ENCODE measurements at places on chromosomes 12 and 14.

DNA sequence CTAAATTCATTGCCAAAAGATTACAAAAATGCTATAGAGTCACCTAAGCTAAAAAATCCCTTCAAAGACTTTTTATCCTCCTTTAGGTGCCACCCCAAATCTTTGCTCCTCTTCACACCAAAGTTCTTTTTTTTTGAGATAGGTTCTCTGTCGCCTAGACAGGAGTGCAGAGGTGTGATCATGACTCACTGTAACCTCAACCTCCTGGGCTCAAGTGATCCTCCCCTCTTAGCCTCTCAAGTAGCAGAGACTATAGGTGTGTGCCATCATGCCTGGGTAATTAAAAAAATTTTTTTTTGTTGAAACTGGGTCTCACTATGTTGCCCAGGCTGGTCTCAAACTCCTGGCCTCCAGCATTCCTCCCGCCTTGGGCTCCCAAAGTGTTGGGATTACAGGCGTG, 47.9 kb downstream of the WDHD1 start:
- no peak for DNase-seq

- no peak for DNase-seq
These were observed 439.9 kb upstream of the RGS6 start for GRCh38 chr14:71492346-71492745.

GRCh38 chr12:68793975-68794652, 13.9 kb upstream of the MDM2 start:
- no peak for DNase-seq

DNA sequence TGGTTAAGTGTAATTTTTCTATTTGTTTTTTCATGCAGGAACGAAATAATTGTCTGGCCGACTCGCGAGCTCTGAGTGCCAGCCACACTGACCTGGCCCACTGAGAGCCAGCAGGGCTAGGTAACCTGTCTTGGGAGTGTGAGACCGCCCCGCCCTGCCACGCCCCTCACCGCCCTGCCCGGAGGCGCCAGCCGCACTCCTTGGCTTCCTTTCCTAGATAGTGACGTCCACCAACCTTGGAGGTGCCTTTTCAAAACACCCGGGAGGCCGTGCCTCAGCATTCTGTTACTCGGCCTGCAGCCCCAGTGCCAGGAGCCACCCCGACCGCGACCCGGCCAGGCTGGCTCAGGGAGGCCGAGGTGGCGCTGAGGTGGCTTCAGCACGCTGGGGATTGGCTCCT, 21.7 kb downstream of the XRCC3 start:
- no peak for DNase-seq

DNA sequence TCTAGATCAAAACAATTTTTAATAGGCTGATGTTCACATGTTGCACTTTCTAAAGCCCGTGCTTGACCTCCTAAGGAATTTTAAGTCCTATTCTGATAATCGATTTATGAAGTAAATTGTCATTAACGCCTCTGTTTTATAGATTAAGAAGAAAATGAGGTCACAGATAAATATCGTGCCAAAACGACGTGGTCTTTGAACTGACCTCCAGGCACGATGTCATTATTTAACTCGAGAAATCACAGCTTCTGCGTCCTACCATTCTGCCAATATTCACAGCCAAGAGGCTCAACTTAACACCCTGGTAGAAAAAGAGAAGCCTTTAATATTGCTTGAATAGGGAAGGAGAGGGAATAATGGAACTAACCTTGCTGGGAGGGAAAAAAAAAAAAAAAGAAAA, 888 bp upstream of the EEA1 start:
- DNase-seq, result no peak

GRCh38 chr12:2009623-2010022, 5.4 kb upstream of the DCP1B start:
- DNase-seq, result no peak

DNA sequence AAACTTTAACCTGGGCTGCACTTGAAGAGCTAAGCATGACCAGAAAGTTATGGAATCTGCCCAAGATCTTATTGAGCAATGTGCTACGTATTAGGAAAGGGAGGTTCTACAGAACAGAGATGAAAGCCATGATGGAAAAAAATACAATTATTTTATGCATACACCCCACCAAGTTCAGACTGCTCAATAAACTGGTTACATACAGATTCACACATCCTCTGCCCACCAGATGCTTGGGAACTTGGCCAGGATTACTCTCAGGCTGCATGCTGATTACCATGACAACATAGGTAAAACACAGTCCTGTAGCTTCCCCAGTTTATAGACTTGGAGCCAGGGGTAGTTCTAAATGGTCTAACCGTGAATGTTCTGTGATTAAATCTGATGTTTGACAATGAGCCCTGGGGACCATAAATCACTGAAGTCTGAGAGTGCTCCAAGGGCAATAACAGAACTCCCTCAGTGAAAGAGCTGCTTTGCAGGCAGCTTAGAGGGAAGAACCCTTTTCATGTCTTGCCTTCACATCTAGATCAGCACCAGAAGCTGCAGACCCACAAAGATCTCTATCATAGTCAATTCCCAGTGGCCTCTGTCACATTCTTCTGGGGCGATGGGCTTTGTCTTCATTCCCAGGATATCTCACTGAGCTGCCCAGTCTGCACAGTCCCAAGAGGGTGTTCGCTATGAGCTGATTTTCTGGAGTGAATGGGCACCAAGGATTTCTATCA, 232.2 kb downstream of the EMP1 start:
- DNase-seq, result no peak

DNA sequence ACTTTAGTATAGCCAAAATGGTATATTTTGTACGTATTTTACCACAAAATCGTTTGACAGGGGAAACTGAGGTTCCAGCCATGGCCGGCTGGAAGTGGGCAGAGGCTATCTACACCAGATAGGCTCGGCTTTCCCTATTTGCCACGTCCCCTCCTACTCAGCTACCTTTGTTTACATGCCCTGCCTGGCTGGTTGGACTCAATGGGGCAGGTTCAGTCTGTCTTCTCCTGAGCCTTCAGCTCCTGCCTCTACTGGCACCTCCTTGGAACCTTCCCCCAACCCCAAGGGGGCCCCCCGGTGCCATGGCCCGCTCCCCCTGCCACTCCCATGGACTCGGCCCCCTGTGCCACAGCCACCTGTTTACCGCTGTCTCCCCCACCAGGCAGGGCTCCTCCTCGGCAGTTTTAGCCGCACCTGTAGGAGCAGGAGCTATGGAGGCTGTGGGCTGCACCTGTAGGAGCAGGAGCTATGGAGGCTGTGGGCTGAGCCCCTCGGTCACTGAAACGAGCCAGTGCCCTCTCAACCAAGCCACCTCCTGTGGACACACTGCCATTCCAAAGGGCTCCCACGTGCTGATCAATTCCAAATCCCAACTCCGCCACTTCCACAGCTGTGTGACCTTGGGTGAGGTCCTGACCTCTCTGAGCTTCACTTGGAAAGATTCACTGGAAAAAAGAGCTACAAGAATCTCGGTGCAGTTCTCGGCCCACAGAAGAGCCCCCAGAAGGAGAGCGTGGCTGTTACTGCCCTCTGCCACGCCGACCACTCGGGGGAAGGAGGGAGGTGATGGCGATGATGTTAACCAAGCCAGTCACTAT, 62.2 kb downstream of the NCOR2 start:
- no peak for DNase-seq

- no peak for DNase-seq
These were observed 142.0 kb upstream of the RTL1 start for GRCh38 chr14:101045511-101045910.

All from stimulated activated CD8-positive, alpha-beta memory T cell treated with anti-CD3 and anti-CD28 coated beads, Interleukin-7, amount 100 ng/mL, for 1 hour (primary cell).